NCI-H1105 treated with DMSO at 0.1 percent for 48 hours (cell line): ENCODE measurements at places on chromosomes 5 and 9.

DNA sequence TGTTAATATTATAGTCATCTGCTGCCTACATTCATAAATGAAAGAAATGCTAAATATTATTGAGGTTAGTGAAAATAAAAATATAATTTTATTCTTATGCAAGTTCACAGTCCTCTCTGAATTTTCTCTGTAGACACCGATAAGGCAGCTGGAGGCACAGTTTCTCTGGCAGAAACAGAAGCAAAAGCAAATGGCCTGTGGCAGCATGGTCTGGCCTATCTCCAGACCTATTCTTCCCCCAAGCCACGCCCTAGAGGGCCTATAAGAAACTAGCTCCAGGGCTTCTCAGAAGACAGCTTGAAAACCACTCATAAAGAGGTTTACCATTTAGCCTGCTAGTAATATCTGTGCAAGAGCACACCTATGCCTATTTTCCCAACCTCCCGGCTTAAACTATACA, 28.4 kb downstream of the MRPS27 start:
- DNase-seq = no peak

GRCh38 chr5:103569313-103570060, 6.9 kb upstream of the NUDT12 start:
- DNase-seq = no peak

- no peak for DNase-seq
Observed at GRCh38 chr5:108212775-108213346, 169.0 kb downstream of the FBXL17 start.

GRCh38 chr9:74444369-74444768, 52.8 kb upstream of the RORB start:
- no peak for DNase-seq

DNA sequence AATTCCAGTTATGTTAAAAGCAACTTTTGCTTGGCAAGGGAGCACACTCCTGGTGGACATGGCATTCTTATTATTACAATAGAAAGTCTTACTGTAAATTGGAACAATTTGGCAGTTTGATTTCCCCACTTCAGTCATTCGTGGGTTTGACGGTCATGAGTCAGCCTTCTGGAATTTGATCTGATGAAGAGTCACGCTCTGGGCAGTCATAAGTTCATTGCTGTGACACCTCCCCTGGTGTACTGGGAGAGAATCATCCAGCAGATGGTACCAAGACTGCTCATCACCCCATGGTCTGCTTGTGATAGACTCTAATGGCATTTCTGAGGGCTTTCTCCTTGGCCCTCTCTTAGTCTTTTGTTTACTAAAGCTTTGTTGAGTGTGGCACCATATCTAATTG, 53.8 kb downstream of the GLRA1 start:
- DNase-seq = no peak
